ENCODE measurements at places on chromosomes 7 and 10.

DNA sequence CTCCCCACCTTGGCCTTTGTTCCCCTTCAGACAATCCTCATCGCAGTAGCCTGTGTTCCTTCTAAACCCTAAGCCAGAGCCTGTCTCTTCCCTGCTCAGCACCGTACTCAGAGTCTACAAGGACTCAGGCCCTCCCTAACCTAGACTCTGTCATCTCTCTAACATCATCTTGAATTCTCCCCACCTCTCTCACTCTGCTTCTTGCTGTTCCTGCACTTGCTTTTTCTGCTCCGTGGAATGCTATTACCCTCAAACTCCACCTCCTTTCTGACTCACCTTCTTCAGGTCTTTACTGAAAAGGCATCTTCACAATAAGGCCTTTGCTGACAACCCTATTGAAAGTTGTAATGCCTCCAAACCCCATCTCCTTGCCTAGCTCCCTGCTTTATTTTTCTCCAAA, 141.0 kb downstream of the DKK1 start:
- DNase-seq, result no peak

DNA sequence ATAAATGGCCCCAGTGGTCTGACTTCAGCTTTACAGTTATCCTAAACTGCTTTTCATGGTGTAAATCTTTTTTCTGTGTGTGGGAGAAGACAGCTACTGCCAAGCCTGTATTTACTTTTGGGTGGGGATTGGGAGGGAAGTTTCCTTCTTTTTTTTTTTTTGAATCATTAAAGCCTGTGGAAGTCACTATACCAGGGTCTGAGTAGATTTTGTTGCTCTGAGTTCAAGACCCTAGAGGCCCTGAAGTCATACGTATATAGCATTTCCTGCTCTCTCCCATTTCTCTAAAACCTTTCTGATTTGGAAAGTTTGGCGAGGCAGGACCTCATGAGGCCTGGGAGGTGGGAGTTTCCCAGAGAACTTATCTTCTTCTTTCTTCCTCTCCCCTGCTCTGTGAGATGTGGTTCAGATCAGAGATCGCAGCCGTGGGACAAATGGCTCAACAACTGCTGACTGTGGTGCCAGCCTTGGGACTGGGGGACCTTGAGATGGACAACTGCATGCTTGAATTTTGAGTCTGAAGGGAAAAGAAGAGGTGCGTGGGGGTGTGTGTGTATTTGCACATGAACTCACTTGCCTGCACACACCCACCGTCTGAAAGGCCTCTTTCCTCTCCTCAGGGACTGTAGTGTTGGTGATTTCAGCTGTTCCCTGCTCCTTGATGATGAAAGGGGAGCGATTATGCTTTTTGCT, 18.1 kb downstream of the LRMDA start:
- DNase-seq, result no peak

DNA sequence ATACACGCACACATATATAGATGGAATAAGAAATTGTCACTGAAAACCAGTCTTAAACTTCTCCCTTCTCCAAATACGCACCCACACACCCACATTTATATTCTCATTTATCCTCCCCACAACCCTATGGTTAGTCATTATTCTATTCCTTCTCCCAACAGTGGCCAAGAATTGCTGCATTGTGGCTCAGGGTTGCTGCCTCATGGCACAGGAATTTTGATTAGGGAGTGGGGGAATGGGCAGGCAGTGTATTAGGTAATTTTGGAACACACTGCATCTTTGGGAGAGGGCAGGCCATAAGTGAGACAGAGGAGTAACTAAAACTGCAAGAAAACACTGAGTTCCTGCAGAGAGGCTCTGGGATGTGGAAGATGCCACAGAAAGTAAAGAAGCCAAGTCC, 35.7 kb downstream of the NAPEPLD start:
- no peak for DNase-seq

GRCh38 chr10:18406136-18406535, 245.3 kb downstream of the NSUN6 start:
- DNase-seq, result peak; percentile 16

- peak; percentile 90 for DNase-seq
These were observed 387.2 kb downstream of the TCERG1L start for GRCh38 chr10:130924138-130924819.
